AG08395 (cell line): ENCODE measurements at places on chromosomes 3 and 15.

- no peak for DNase-seq
Observed at GRCh38 chr15:27585041-27585640, 514.0 kb downstream of the OCA2 start.

- no peak for DNase-seq
Observed at GRCh38 chr3:148333091-148333490, 364.6 kb upstream of the AGTR1 start.

DNA sequence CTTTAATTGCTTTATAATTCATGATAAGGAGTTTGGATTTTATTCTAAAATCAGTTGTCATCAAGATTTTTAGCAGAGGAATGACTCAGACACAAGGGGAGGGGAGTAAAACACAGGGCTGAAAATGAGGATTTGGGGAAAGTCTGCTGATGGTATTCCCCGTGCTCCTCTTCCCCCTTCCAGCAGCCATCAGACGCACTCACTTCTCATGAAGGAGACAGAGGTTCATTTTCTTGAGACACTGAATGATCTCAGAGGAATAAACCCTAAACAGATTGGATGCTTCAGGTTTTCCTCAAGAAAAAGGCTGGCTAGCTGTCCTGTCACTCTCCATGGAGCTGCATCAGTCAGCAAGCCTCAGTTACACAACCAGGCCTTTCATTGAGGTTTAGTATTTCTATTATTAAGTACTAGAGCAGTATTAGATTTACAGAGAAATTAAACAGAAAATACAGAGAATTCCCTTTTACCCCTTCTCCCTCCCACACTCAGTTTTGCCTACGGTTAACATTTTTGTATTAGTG, 166.4 kb downstream of the C3orf70 start:
- no peak for DNase-seq

GRCh38 chr3:10666621-10667020, 149.4 kb upstream of the SLC6A11 start:
- no peak for DNase-seq

GRCh38 chr3:197789309-197789708, 1.7 kb upstream of the LRCH3 start:
- no peak for DNase-seq

- no peak for DNase-seq
Observed at GRCh38 chr3:157232141-157232540, 72.2 kb upstream of the CCNL1 start.

- peak; percentile 44 for DNase-seq
Observed at GRCh38 chr3:178320456-178321351, 215.5 kb upstream of the KCNMB2 start.
